NCI-H2171 treated with DMSO at 0.1 percent for 48 hours (cell line): ENCODE measurements at places on chromosomes 3 and 15.
A peak's percentile ranks its signal among the peaks of the same experiment; 100 is the strongest.

GRCh38 chr3:117656391-117656790 lies 946.8 kb downstream of the TUSC7 start:
- DNase-seq = no peak

DNA sequence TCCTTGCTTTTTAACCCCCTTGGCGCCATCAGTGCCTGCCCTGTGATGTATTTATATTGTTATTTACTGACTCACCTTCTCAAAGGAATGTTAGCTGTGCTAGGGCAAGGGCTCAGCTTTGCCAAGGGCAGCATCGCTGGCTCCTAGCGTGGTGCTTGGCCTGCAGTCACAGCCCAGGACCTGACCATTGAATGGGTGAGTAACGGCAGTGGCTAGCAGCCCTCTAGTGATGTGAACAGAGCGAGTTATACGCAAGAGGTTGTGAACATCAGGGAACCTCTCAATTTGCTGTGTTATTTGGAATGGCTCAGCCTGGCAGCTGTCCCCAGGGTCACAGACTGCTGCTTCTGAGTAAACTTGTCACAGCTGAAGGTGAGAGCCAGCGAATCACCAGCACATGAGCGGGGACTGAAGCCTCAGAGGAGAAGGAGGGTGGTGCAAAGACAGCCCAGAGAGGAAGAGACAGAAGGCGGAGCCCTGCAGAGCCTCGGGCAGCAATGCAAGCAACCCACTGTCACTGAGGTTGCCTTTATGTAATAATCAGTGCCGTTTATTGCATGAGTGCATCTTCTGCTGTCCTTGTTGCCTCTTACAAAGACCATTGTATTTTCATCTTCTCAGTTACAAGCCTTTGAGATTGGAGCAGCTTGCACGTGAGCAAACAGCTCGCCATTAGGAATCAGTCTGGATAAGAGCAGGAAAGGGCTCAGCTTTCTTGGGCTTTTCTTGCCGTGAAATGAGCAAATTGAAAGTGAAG lies 158.3 kb downstream of the SLCO3A1 start:
- peak; percentile 87 for DNase-seq

DNA sequence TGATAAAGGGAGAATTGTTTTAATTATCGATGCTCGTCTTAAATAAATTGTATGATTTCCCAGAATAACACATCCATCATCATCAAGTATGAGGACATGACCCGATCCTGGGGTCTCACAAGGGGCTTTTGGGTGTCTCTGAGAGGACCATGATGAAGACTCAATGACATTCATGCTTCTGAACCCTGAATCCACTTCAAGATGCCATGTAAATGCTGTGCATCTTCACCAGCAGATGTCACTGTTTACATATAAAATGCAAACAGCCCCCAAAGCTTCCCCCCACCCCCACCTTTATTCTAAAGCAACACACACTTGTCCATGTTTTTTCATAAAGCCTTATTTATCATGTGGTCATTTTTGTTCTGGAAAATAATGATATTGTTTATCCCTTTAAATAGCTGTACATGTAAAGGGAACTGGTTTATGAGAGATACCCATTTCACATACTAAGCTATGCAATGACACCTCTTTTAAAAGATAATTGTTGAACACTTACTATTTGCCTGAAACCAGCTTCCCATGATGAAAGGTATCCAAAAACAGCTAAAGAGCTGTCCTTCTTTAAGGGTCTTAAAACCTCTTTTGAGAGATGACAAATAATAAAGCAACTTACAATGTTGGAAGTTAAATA lies 69.7 kb upstream of the UBE3A start:
- DNase-seq = peak; percentile 6

DNA sequence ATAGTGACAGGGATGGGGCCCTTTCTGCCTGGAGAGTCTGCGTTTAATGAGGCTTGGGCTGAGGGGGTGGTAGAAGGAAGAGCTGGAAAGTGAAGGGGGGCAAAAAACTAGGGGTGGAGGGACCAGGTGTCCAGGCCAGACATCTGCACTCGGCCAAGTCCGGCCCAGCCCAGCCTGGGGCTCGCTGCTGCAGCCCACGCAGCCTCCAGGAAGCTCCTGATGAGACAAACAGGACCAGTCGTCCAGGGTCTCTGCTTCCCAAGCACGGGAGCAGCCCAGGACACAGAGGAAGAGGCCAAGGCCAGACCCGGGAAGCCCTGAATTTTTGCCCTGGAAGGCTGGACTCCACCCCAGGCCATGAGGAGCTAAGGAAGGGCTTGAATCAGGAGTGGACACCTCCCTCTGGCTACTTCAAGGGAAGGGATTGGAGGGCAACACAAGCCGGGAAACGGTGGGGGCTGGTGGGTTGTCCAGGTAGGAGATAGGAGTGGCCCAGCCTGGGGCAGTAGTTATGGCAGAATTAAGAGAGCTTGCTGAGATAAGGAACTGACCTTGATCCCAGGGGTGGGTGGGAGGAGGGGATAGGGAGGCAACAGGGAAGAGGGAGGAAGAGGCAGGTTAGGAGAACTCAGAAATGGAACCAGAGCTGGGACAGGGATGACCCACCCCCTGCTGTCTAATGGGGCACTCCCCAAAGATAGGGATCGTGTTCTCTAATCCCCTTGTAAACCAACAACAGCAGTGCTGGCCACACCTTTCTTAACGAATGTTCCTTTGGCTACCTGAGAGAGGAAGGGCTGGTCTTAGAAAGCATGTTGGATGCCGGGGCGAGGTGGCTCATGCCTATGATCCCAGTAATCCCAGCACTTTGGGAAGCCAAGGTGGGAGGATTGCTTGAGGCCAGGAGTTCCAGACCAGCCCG lies 89.5 kb downstream of the ANP32A start:
- DNase-seq = no peak
